Renal cortical epithelial cell (primary cell): ENCODE measurements at places on chromosomes 1 and 21.

GRCh38 chr1:108208724-108209446, 8.7 kb upstream of the SLC25A24 start:
- no peak for DNase-seq

GRCh38 chr1:8004803-8005573, 21.1 kb downstream of the ERRFI1 start:
- DNase-seq = peak; percentile 86

GRCh38 chr1:185325413-185325812, 8.4 kb upstream of the IVNS1ABP start:
- peak; percentile 97 for DNase-seq

- no peak for DNase-seq
Measured at GRCh38 chr1:5796028-5796427, 196.2 kb downstream of the NPHP4 start.

DNA sequence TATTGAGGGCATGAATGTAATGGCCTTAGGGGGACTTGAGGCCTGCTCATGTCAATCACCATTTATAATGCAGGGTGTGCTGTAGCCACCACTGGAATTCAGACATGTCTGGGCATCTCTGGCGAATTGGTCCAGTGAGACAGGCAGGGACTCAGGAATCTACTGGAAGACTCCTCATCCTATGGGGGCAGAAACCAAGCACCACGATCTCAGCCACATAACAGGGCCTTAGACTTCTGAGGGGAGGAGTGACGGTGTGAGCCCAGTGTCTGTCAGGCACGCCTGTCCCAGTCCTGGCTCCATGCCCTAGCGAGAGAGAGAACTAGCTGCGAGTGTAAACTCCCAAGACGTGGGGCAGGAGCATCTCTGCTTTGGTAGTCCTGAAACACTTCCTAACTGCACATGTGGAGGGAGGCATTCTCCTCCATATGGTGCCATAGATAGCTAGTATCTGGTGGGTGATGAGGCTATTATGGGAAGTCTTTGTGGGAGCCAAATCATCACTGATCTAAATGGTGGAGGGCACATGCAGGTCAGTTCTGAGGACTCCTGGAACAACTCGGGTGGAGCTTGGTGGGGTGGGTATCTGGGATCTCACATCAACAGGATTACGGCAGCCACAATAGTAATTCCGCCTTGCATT, 29.8 kb upstream of the KIAA0040 start:
- DNase-seq = no peak

- DNase-seq = no peak
Measured at GRCh38 chr1:156150333-156151011, 2.9 kb upstream of the SEMA4A start.

DNA sequence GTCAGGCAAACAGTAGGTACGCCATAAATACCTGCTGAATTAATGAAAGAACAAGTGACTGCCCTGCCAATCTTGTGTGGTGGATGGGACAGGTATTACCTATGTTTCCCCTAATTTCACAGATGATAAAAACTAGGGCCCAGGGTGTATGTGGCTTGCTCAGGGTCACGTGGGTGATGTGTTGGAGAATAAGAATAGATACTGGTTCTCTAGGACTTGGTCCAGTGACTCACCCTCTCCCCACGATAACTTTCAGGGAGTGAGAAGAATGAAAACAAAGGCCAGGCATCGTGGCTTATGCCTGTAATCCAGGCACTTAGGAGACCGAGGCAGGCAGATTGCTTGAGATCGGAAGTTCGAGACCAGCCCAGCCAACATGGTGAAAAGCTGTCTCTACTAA, 26.7 kb downstream of the SLC26A9 start:
- peak; percentile 62 for DNase-seq

GRCh38 chr1:30505853-30506252, 217.5 kb downstream of the MATN1 start:
- no peak for DNase-seq

DNA sequence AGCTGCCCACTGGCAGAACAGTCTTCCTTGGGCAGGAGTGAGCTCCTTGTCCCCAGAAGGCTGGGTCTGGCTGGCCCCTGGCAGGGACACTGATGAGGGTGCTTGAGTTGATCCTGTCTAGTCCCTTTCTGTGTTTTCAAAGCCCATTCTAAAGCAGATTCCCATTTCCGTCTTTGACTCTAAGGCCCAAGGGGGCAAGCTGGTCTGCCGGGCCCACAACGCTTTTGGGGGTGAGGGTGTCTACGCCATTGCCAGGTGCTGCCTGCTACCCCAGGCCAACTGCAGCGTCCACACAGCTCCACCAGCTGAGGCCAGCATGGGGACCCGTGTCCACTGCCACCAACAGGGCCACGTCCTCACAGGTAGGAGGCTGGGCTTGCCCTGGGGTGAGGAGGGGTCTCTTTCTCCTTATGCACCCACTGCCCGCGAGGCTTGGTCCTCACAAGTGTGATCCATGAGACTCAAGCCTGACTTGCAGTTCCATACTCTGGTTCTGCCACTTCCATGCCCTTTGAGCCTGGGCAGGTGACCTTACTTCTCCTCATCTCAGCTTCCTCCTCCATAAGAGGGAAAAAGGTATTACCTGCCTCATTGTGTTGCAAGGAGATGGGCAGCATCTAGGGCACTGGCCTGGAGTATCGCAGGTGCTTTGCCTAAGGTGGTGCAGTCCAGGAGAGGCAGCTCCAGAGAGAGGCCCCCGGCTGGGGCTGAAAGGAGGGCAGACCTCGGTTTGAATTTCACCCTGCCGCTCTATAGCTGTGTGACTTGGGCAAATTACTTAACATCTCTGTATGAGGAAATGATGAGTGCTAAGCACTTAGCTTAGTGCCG, 20.2 kb downstream of the PCSK9 start:
- DNase-seq = no peak

DNA sequence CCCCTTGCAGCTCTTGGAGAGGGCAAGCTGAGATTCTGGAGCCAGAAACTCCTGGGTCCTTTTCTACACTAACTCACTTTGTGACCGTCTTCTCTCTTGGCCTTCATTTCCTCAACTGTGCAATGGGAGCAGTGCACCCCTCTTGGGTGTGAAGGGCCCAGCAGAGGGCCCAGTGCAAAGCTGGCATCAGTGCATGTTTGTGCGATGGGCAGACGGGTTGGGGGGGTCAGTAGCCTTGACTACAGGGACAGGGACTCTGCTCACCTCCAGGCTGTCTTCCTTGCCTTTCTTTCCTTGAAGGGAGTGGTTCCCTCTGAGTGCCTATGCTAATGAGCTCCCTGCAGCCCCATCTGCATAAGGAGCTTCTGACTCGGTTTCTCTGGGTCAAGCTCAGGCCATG, 51.0 kb downstream of the EDN2 start:
- DNase-seq = no peak

DNA sequence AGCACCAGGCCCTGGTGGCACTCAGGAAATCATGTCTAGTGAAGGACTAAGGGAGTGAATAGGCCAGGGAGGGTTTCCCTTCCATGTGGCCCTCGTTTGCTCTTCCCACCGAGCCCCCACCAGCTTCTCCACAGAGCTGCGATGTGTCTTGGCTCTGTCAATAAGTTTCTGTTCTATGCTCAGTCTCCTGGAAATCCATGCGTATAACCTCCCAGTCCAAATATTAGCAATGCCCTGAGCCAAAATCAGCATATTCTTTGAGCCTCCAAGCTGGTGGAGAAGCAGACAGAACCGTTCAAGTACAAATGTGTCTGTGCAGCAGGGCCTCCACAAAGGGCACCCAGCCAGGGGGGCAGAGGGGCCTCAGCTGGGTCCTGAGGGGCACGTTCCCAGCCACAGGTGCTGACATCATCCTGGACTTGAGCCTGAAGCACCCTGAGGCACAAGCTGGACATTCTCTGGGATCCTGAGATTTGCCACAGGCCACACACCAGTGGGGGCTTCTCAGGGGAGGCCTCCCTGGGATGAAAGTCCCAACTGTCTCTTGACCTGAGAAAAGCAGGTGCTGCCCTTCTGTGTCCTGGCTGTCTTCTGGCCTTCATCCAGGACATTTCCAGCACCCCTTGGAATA, 350.5 kb upstream of the VAMP3 start:
- no peak for DNase-seq

- DNase-seq = peak; percentile 93
Measured at GRCh38 chr21:14877581-14878228, 187.1 kb downstream of the NRIP1 start.

DNA sequence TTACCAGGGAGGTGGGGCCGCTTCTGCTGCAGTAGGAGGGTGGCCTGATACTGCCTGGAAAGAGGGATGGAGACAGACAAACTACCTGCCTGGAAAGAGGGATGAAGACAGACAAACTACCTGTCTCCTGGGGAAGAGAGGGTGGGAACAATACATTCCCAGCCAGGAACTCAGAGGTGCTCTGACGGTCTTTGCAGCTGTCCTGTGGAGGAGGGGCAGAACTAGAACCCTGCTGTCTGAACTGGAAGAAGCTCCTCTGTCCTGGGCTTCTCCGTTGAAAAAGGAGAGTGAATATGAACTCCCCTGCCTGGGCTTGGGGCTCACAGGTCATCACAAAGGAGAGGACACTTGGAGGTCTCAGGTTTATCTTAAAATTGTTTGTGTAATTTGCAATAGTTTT, 40.3 kb upstream of the ETV3 start:
- DNase-seq = no peak

GRCh38 chr1:23451441-23451840, 26.9 kb upstream of the TCEA3 start:
- no peak for DNase-seq

GRCh38 chr1:201103666-201104065, 8.6 kb downstream of the CACNA1S start:
- no peak for DNase-seq

DNA sequence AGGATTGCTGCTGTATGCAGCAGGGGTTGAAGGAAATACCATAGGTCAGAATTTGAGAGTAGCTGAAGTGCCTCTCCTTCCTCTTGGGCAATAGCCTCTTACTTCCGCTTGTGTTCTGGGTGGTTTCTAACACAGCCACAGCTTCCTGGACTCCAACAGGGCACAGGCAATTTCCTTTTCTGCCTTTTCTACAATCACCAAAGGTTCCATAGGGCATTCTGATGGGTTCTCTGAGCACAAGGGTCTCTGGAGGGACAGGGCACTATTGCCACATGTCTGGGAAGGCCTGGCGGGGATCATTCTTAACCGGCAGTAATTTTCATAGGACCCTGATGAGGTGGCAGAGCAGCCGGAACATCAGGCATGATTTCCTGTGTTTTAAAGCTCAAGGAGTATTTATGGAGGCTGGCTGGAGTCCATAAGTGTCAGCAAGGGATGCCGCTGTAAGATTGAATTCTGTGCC, 5.5 kb upstream of the AGTRAP start:
- DNase-seq = no peak

- DNase-seq = peak; percentile 90
Measured at GRCh38 chr1:182143825-182144645, 82.5 kb upstream of the ZNF648 start.

GRCh38 chr1:100795646-100795985, 76.1 kb downstream of the VCAM1 start:
- DNase-seq = no peak

DNA sequence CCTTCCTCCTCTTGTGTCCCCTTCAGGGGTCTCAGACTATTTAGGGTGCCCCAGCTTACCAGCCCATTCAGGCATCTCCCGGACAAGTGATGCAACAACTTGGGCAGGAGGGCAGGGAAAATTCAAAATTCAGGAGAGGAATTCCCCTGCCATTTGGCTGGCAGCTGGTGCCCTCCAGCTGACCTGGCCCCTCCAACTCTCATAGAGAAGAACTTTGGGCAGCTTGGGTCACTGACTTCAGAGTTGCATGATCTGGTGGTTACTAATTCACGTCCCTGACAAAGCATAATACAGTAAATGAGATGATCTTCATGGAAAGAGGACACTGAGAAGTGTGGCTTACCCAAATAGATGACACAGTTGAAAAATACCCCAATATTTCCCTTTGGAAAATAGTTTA, at the start of gene FCAMR:
Gene FCAMR, minus strand, starts transcription at position 15 of the 400 bp plus-strand sequence. CDS start 335 bp downstream, outside the sequence.
- no peak for DNase-seq

GRCh38 chr1:229192031-229192430, 78.9 kb upstream of the RAB4A start:
- DNase-seq = peak; percentile 44

DNA sequence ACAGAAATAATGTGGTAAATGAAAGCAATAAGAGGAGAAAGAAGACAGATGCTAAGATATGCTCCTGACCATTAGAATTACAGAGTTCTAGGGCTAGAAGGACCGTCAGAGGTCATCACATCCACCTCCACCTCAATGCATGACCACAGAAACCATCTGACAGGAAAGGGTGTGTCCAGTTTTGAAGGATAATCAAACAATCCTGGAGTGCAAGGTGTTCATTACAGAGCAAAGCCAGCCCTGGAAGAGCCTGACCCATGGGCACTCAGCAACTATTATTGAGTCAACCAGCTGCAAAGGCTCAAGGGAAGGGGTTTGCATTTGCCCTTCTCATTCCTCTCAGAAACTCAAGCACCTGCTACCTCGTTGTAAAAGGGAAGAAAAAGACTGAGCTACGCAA, 46.4 kb downstream of the TOR1AIP2 start:
- no peak for DNase-seq

GRCh38 chr1:10237157-10237539, 26.8 kb downstream of the KIF1B start:
- DNase-seq = no peak

GRCh38 chr1:176444286-176444685, 18.7 kb upstream of the PAPPA2 start:
- DNase-seq = peak; percentile 42
